ENCODE measurements at places on chromosomes 2 and 18. TPM values are rescaled to one million over a fixed set of nuclear protein-coding genes. Genes with fewer than 3 reads are reported as not detected.

The RFTN2 gene
- polyA plus RNA-seq: 15.2 TPM

The UGT1A10 gene
- not detected for polyA plus RNA-seq

The GPR35 gene
- polyA plus RNA-seq: 1.7 TPM

The PARD6G gene
- polyA plus RNA-seq: 5.2 TPM

The AFF3 gene
- 3.5 TPM for polyA plus RNA-seq

- no peak for DNase-seq
Measured at GRCh38 chr2:128578406-128579390, 260.0 kb upstream of the HS6ST1 start.

DNA sequence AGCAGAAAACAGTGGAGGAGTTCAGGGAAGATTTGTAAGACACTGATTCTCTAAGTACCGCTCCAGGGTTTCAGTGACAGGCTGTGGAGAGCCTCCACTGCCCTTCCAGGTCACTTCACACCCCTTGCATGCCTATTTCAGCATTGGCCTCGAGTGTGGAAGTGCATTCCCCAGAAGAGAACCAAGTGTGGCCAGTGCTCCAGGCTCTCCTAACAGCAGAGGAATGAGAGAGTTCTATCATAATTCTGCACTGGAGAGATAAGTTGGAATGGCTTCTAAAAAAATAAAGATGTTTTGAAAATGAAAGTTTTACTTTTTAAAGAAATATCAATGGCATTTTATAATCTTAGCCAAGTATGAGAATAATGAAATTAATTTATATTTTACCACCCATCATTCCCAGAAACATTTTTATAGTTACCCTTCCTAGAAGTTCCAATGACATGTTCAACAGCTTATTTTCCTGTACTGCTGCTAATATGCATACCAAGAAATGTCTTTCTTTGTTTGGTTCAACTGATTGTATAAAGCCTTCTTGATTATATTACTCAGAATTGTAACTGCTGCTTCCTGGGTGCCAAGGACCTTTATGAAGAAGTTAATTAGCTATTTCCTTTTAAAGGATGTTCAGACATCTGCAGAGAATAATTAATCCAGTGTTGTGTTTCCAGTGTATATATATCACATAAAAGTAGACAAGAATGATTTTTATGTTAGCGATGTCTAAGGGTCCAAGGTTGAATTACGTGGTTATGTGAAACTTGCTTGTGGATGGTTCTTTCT, 61.0 kb upstream of the SERPINE2 start:
- DNase-seq: no peak

DNA sequence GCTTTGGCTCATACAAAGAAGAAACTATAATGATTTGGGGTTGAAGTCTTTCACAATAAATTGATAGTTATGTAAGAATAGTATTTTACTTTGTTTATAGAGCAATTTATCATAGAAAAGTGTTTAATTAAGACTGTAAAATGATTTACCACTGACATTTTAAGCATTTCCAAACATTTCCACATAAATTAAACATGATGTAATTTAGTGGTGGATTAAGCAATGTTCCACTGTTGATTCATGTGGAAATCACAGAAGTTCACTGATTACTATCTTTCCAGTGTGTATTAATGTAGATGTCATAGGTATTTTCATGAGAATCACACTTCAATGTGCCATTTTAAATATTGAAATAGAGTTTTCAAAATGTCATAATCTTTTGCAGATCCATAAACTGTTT, 40.1 kb upstream of the GRB14 start:
- no peak for DNase-seq

DNA sequence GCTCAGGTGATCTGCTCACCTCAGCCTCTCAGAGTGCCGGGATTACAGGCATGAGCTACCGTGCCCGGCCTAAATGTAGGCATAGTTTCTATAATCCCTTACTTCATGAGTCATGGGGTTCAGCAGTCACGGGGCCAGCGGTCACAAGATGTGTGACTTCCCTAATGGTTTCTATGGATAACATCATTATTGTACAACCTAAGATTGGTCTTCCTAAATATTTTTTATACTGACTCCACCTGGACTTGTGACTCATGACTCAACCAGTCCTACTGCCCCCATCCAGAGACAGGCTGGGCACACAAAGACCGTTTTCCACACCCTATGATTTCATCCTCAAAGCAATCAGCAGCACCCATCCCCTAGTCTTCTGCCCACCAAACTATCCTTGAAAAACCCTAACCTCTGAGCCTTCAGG, 15.9 kb downstream of the FAM210A start:
- DNase-seq: no peak

GRCh38 chr2:168371273-168372019, 84.6 kb upstream of the CERS6 start:
- DNase-seq: no peak

DNA sequence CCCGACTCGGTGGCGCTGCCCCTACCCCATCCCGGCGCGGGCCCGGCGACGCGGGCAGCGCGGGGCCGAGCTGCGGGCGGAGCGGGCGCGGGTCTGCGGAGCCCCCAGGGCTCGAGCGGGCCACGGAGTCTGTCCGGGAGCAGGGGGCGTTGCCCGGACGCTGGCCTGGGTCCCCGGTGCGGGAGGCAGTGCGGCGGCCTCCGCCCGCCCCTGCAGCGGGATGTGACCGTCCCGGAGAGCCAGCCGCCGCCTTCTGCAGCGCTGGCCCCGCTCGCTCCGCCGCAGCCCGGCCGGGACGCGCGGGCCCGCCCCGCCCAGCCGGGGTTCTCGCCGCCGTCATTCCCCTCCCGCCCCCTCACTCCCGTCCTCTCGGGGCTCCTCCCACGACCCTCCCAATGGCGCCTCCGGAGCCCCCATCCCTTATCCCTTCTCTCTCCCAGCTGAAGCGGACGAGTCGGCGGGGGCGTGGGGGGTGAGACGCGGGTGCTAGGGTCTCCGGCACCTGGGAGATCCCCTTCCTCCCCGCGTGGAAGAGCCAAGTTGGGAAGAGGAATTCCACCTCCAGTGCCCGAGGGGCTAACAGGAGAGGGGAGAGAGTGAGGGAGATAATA, at the start of gene FNDC4:
TSS of gene FNDC4 (minus strand) at position 257 of the 611 bp plus-strand sequence. CDS start 521 bp downstream, outside the sequence.
- no peak for DNase-seq
